ENCODE measurements at places on chromosomes 5 and 9.

DNA sequence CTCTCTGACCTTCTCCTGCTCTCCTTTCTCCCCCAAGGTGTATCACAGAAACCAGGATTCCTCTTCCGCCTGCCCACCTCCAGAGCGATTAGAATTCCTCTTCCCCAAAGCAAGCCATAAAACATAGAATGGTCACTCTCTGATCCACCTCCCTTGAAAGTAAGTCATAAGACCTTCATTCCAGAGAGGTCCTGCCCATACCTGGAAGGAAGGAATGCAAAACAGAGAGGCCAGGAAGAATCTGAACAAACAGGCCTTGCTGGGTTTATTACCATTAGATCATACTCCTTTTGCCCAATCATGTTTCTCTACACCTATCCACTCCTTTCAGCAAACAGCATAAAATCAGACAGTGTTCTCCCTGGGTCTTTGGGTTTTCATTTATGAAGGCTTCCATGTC lies 21.0 kb downstream of the CDKL3 start:
- no peak for DNase-seq

- no peak for DNase-seq
These were observed 418.6 kb upstream of the GRAMD2B start for GRCh38 chr5:126004636-126005035.

GRCh38 chr9:77183581-77183980 lies 6.2 kb downstream of the VPS13A start:
- DNase-seq, result no peak

DNA sequence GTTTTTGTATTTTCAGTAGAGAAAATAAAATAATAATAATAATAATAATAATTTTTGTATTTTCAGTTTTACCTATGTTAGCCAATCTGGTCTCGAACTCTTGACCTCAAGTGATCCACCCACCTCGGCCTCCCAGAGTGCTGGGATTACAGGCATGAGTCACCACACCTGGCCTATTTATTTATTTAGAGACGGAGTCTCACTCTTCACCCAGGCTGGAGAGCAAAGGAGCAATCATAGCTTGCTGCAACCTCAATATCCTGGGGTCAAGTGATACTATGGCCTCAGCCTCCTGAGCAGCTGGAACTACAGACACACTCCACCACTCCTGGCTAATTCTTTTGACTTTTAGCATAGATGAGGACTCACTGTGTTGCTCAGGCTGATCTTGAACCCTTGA lies 167.5 kb downstream of the TLE1 start:
- no peak for DNase-seq

DNA sequence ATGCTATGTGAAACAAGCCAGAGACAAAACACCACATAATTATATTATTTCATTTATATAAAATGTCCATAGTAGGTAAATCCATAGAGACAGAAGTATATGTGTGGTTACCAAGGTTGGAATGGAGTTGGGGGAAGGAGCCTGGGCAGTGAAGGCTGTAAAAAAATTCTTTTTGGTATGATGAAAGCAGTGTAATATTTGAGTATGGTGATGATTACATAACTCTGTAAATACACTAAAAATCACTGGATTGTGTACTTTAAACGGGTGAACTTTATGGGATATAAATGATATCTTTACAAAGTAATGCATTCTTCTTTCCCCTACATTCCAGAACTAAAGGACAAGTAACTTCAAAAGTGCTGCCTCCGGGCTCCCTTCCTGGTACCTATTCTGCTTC lies 155.8 kb downstream of the SH3GL2 start:
- DNase-seq, result no peak

DNA sequence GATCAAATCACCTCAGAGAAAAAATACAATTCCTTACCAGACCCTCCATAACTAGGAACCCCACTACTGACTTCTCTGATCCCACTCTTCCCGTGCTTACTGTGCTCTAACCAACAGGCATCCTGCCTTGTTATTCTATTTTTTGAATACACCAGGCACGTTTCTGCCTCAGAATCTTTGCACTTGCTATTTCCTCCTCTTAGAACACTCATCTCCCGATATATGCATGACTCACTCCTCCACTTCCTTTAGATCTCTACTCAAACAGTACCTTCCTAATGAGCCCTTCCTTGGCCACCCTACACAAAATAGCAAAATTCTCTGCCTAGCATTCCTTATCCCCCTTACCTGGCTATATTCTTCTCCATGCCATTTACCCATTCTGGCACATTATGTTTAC lies 43.9 kb downstream of the MAPKAP1 start:
- no peak for DNase-seq

DNA sequence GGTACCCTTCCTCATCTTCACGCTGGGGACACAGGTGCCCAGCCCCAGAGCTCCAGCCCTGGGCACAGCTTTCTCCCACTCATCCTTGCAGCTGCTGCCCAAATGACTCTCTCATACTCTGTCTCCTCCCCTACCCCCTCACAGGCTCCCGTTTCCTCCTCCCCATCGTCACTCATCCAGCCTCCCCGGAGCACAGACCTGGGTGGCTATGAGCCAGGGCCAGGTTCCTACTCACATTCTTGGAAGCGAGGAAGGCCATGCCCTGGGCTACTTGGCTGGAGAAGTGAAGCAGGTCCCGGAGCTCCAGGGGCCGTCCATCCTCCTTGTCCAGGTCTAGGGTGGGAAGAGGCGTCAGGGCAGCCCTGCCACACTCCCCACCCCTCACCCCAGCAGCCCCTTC lies 29.3 kb downstream of the CSF1R start:
- DNase-seq, result no peak

- no peak for DNase-seq
These were observed 62.0 kb downstream of the PSMB7 start for GRCh38 chr9:124353166-124353768.

DNA sequence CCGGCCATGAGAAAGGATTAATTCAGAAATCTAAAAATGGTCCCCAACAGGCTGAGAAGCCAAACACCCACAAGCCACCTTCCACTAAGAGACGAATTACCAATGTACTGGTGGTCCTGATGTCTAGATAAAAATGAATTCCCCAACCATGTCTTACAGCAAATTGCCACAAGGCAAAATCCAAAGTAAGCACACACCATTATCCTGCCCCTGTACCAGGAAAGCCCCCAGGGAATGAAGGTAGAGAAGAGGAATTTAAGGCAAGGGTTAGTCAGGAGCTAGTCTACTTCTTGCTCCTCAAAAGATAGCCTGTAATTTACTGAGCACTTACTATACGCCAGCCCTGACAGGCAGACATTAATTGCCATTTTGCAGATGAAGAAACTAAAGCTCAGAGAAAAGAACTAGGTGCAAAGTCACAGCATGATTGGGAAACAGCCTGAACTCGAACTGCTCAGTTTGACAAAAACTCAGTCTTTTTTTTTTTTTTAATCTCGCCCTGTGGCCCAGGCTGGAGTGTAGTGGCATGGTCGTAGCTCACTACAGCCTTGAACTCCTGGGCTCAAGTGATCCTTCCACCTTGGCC lies 64.3 kb downstream of the RAPGEF1 start:
- DNase-seq, result no peak

- no peak for DNase-seq
These were observed 34.3 kb downstream of the TMOD1 start for GRCh38 chr9:97535771-97536170.

GRCh38 chr5:79357398-79357797 lies 121.5 kb downstream of the JMY start:
- DNase-seq, result no peak

DNA sequence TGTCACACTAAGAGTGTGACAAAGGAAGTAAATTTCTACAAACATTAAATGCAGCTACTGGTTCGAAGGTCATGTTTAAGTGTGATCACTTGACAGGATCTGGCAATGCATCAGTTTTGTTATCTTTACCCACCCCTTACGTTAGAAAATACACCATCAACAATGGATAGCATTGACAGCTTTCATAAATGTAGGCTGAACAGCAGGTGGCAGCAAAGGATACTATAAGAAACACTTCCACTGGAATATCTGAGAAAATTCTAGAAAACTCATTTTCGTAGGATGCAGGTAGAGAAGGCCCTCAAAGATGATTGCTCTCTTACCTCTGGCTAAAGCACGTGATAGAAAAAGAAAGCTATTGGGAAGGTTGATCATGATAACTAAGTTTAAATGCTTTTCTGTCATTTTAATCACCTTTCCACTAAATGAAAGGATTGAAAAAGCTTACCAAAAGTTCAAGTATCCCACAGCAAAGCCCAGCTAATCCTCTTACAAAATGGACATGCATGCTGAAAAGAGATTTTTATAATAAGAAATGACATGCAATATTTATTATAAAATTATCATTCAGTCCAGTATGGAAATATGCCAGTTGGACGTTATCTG lies 292.5 kb downstream of the PARP8 start:
- DNase-seq, result no peak

- no peak for DNase-seq
These were observed 57.9 kb downstream of the TEX10 start for GRCh38 chr9:100294806-100295205.

- DNase-seq, result no peak
These were observed 119.5 kb downstream of the MTX3 start for GRCh38 chr5:79871364-79872120.

DNA sequence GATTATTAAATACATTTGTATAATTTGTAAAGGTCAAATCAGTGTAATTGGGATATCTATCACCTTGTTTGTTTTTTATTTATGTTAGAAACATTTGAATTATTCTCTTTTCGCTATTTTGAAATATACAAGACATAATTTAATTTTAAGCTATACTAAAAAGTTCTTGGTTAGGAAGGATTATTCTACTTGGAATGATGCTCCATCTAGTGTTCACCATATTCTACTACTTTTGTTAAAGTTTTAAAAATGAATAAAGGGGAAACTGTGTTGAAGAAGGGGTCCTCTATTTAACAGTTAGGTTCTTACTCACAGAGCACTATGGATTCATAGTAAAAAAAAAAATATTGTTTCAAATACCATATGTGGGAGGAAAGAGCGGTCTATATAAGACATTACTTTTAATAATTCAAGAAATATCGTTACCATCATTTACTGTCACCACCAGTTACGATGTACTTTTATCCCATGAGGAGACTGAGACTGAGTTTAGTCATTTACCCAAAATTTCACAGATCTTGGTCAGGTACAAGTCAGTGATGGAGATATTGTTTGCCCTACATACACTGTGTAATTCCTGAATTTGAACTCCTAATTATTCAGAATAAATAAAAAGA lies 6.3 kb upstream of the STOM start:
- no peak for DNase-seq

DNA sequence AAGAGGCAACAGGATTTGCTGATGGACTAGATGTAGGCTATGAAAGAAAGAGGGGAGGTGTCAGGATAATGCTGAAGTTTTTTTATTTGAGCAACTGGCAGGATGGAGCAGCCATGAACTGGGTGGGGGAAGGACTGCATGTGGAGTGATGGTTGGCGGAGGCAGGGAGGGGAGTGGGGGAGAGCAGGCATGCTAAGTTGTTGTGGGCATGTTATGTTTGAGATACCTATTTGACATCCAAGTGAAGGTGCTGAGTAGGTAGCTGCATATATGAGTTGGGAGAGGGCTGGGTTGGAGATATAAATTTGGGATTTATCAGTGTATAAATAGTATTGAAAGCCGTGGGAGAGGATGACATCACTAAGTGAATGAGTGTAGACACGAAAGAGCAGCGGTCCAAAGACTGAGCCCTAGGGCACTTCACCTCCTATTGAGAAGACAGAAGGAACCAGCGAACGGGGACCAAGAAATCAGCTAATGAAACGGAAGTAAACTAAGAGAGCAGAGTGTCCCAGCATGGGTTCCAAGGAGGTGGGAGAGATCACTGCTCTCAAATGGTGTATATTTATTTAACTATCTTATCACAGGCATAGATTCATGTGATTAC lies 7.4 kb downstream of the BSPRY start:
- no peak for DNase-seq

DNA sequence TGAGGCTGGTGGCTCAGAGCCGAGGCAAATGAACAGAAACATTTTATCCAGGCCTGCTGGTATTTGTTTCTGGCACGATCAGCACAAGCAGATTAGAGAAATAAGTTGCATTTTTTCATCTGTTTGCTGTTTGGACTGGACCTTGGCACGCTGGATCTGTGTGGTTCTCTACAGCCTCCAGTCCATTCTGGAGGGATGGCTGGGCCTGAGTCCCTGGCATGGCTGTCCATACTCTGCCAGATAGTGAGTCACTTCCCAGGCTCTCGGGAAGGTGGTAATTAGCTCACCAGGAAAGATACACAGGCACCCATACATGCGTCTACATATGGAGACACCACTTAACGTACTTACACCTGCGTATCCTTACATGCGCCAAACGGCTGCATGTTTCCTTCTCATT lies 78.6 kb downstream of the SPRY4 start:
- DNase-seq, result no peak

GRCh38 chr9:107868186-107868585 lies 378.6 kb upstream of the KLF4 start:
- no peak for DNase-seq

- DNase-seq, result no peak
These were observed 430.6 kb downstream of the ZNF608 start for GRCh38 chr5:124315741-124316415.

DNA sequence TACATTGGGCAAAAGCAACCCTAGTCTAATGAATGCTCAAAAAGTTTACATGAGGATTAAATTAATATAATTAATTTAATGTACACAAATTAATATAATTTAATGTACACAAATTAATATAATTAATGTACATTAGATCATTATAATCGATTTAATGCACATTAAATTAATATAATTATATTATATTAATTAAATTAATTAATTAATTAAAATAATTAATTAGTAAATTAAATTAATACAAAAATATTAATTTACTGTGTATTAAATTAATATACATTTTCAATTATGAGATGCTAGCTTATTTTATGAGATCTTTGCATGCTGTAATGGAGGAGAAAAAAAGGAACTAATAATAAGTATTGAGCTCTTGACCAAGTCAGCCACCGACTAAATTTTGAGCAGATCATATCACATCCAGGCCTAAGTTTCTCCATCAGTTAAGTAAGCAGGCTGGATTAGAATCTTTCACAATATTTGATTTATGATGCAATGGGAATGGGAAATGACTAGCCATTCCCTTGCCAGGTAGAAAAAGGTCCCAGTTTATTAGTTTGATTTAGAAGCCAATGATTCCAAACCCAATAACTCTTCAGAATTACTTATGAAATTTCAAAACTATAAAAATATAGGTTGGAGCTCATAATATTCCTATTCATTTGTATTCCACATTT lies 533.4 kb upstream of the GRIA1 start:
- DNase-seq, result no peak

- no peak for DNase-seq
These were observed 312.6 kb downstream of the TMEM232 start for GRCh38 chr5:110413856-110414255.

DNA sequence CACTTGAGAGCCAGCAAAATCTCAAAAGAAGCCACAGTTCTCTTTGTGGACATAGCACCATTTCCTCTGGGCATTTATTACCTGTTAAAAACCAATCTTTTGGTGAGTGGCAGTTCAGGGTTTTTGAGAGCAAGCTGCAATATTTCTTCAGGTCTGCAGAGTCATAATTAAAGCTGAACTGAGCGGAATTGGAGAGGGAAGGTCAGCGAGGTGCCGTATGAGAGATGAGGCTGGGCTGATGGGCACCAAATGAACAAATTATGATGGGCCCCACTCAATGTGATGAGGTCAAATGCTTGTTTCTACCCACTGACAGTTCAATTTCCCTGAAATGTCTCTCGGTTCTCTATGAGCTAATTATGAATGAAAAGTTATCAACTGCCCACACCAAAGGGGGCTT lies 231.9 kb downstream of the AP3B1 start:
- no peak for DNase-seq

Data from stimulated activated CD4-positive, alpha-beta T cell treated with anti-CD3 and anti-CD28 coated beads, Interleukin-4, amount 100 ng/mL, for 4 hours (primary cell).